HS-27A (cell line): ENCODE measurements at places on chromosomes 11 and 22.

- DNase-seq: no peak
Measured at GRCh38 chr11:62919898-62920640, 1.1 kb downstream of the CHRM1 start.

DNA sequence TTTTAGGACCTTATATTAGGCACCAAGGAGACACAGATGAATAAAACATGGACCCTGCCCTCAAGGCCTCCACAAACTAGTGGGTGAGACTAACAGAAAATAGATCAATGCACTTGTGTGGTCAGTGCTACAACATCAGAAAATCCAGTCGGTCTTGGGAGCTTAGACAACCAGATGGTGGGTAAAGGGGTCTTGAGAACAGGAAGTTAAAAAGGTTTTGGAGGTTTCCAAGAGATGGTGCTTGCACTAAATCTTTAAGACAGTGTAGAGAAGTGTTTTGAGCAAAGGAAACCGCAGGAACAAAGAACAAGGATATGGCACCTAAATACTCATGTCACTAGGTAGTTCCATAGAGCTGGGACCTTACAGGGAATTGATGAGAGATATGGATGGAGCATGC is 56.2 kb downstream of the GALNT18 start:
- DNase-seq: no peak

DNA sequence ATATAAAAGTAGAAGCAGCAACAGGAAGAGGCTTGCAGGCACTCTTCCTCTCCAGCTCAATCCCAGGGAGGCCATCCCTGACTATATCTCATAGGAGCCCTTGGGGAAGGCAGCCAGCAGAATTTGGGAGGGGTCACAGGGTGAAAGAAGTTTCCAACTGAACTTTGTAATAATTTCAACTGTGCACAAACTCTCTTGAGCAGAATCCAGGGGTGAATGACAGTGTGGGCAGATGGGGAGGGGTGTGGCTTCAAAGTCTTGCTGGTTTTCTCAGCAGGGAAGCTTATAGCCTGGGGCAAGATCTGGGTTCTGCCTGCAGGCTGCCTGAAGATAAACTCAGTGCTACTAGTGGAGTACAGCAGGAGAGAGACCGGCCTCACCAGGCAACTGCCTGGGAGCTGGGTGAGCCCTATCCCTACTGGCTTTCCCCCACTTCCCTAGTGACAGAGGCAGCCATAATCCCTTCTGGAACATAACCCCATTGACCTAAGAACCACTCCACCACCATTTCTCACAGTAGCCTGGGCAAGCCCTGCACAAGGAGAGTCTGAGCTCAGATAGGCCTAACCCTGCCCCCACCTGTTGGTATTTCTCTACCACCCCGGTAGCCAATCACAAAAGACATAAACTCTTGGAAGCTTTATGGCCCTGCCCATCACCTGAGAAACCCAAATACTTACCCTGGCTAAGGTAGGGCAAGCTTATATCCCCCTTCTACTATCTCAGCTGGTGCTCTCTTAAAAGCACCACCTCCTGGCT is 17.8 kb upstream of the TTC12 start:
- DNase-seq: no peak

- no peak for DNase-seq
Measured at GRCh38 chr11:86934926-86935579, 20.1 kb downstream of the FZD4 start.

DNA sequence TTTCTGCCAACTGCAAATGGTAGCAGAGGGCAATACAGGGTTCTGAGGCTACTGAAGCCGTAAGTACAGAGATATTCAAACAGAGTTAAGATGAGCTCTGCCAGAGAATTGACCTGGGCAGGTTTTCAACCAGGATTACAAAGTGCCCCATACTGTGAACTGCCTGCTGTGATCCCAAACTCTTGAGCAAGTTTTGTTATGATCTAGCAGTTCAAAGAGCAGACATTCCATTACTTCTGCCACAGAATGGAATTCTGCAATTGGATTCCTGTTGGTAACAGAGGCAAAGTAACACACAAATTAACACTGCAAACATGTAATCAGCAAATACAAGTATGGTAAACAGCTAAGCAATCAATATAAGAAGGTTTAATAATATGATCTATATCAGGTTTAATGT is 31.2 kb downstream of the ALG9 start:
- no peak for DNase-seq

DNA sequence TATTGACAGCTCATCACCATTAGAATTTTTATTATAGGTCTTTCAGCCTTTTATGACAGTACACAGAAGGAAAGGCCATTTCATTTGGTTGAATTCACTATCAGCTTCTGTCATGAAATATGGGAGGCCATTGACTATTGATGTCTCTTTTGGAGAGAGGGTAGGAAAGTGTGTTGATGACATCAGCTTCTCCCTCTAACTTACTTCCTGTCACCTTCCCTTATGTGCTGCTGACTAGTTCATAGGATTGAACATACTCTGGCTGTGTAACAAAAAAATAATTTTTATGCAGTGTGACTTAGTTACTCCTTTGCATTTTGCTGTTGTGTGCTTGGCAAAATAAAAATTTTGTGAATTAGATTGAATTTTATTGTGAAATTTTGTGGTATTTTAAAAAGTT is 769.2 kb downstream of the METTL15 start:
- DNase-seq: no peak

GRCh38 chr11:74932797-74933196 is 16.1 kb downstream of the XRRA1 start:
- DNase-seq: no peak

- DNase-seq: no peak
Measured at GRCh38 chr11:111961389-111962300, 24.5 kb downstream of the DIXDC1 start.

GRCh38 chr11:24594401-24594800 is 97.5 kb downstream of the LUZP2 start:
- DNase-seq: no peak

DNA sequence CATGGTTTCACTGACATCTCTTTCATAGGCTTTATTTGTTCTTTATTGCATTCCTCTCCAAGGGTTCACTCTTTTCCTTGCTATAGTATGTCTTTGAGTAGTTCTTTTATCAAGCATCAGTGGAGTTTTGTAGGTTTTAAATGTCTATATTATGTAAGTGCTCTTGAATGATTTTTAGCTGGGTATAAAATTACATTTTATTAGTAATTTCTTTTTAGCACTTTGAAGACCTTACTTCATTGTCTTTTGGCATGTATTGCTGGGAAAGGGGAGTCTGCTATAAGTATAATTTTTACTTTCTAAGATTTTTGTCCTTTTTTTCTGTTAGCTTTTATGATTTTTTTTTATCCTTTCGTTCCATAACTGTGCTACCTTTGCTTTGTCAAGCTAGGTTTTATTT is 25.5 kb upstream of the CAT start:
- DNase-seq: no peak

DNA sequence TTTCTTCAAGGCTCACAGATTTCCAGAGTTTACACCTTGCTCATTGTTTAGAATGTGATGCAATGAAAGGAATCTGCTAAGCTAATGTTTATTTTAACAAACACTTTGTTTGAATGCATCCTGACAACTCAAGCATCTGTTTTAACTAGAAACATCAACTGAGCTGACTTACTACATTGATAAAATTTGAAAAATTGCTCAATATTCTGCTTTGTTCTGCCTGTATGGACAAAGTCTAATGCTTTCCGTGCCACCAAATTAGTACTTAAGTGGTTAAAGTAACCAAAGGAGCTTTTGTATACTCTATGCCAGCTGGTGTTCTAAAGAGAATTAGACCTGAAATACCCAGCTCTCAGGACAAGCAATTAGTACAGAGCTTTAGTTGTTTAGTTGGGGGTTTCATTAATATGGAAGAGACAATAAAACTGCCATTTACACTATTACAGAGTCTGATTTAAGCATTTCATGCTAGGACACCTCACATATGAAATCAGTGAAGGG is 105.2 kb downstream of the MAML2 start:
- DNase-seq: no peak

- DNase-seq: no peak
Measured at GRCh38 chr22:20857247-20857643, 1.4 kb downstream of the PI4KA start.

DNA sequence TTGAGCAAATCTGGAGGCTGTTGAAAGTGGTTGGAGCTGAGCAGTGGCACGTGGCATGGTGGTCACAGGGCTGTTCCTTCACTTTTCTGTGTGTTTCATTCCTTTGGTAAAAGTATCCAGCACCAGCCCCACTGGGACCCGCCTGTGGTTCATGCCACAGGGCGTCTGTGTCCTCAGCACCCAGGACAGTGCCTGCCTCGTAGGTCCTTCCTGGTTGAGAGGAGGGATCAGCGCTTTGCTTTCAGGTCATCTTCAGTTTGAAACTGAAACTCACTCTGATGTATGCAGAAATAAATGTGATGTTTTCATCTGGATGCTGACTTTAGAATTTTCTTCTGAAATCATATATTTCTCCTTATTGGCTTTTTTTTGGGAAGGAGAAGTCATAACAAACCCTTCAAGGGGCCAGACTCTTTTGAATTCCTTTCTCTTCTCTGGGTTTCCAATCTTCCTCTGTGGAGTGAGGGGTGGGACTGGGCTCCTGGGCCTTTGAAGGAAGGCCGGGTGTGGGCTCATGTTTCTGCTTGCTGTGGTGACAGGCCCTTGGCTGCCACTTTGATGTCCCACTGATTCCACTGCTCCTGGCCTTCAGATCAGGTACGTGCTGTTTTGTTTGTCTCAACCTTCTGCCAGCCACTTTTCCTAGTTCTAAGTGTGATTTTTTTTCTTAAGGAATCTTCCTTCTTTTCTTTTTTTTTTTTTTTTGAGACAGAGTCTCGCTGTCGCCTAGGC is 26.2 kb downstream of the TBC1D22A start:
- no peak for DNase-seq

DNA sequence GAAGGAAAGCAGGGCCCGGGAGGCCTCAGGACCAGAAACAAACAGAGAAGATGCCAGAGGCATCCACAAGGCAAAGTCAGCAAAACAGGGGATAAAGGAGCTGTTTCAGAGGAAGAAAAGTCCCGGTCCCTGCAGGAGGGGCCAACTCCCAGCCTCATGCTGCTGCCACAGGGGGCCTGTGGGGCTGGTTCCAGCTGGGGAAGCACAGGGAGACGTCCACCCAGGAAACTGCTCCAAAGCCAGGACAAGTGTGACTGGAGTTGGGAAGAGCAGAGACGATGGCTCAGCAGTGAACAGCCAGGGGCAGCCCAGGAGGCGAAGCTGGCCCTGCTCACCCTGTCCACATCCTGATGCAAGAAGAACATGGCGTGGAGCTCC is 454.4 kb downstream of the BRD1 start:
- DNase-seq: no peak

- no peak for DNase-seq
Measured at GRCh38 chr22:45425531-45426265, 12.2 kb downstream of the RIBC2 start.

DNA sequence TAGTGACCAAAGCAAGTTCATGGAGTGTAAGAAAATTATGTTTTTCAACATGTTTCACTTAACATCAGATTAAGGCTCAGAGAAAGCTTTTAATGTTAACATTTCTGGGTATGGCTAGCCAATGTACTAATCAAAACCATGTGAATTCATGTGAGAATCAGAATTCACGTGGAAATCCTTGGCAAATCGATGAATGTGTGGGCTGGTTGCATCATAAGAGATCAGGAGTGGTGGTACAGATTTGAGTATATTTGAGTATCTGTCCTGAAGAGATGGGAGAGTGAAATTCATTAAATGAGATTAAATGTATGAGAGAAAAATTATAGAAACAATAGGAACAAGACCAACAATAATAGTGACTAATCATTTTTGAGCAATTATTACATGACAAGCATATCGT is 638.6 kb upstream of the ANO5 start:
- DNase-seq: no peak

DNA sequence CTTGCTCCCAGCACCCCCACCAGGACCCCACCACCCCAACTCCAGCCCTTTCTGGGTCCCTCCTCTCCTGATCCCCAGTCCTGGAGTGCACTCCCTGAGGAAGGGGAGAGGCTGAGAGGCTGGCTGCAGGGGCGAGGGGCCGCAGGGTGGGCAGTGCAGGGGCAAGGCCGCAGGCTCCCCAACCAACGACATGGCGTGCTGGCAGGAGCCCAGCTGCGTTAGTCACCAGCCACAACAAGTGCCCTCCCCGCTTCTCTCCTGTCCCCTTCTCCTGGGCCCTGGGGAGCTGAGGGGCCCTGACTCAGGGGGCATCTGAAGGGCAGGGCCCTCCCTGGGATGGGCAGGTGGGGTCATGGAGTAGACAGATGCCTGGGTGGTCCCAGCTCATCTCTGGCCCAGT is 2.3 kb downstream of the CABP7 start:
- no peak for DNase-seq

- no peak for DNase-seq
Measured at GRCh38 chr22:46737105-46737975, 712 bp downstream of the CERK start.

DNA sequence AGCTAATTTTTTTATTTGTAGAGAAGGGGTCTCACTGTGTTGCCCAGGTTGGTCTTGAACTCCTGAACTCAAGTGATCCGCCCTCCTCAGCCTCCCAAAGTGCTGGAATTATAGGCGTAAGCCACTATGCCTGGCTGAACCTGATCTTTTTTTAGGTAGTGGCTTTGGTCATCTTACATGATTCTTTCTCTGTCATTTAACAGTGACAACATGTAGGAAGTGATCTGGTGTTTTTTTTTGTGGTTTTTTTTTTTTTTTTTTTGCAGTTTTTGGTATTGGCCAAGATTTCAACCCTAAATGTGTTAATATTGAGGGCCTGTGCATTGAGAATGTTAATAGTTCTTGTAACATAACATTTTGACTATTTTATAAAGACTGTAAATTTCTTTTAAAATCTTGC is 8.0 kb upstream of the FERMT3 start:
- no peak for DNase-seq

- no peak for DNase-seq
Measured at GRCh38 chr11:132804258-132804657, 728.0 kb downstream of the OPCML start.

GRCh38 chr11:86675017-86675416 is 2.6 kb upstream of the ME3 start:
- DNase-seq: no peak

GRCh38 chr11:15057329-15057728 is 16.1 kb upstream of the CALCB start:
- DNase-seq: no peak

- DNase-seq: no peak
Measured at GRCh38 chr22:46964773-46965550, 202.5 kb downstream of the TBC1D22A start.

GRCh38 chr11:122632181-122632824 is 23.2 kb upstream of the UBASH3B start:
- no peak for DNase-seq

- no peak for DNase-seq
Measured at GRCh38 chr22:50665212-50665611, 7.4 kb upstream of the SHANK3 start.

DNA sequence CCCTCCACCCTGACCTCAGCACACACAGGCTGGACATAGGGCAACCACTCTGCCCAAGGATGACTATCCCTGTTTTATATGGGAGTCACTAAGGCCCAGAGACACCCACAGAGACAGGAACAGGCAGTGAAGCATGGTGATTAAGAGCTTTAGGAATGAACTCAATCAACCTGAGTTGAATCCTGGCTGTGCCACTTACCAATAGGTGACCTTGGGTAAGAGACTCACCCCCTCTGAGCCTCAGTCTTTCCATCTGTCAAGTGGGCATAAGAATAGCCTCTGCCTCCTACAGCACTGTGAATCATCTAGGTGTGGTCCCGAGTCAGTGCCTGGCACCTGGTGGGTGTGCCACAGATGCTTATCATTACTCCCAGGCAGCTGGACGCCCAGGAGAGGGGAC is 6.8 kb downstream of the CRYBB1 start:
- DNase-seq: no peak
